ENCODE measurements at places on chromosomes 13 and 19.

DNA sequence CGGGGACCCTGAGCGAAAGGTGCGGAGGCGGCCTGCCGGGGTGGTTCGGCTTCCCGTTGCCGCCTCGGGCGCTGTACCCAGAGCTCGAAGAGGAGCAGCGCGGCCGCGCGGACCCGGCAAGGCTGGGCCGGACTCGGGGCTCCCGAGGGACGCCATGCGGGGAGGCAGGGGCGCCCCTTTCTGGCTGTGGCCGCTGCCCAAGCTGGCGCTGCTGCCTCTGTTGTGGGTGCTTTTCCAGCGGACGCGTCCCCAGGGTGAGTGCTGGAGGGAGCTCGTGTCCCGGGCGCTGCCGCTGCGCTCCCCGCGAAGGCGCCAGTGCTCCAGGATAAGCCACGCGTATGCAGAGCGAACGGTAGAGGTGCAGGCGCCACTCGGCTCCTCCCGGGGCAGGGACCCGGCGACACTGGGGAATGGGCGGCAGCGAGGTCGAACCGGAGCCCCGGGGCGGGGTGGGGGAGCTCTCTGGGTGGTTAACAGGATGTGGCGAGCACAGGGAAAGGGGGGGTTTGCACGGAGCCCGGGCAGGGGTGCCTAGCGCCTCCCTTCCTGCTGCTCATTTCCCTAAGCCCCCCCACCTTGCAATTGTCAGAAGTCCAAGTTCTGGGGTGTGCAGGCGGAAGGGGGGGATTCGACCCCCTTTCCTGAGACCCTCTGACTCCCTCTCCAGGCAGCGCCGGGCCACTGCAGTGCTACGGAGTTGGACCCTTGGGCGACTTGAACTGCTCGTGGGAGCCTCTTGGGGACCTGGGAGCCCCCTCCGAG, at the start of gene IL27RA:
TSS of gene IL27RA (plus strand) at position 44 of the 762 bp plus-strand sequence. CDS start at position 155, 111 bp downstream.
- DNase-seq, result peak; percentile 88

GRCh38 chr19:9727644-9728043, 40.9 kb downstream of the ZNF846 start:
- DNase-seq, result no peak

- no peak for DNase-seq
Observed at GRCh38 chr13:113359571-113359970, 4.4 kb downstream of the GRTP1 start.

GRCh38 chr13:59601993-59602392, 561.7 kb downstream of the DIAPH3 start:
- DNase-seq, result no peak

- peak; percentile 21 for DNase-seq
Observed at GRCh38 chr13:110218581-110219201, 88.3 kb downstream of the COL4A1 start.

- DNase-seq, result no peak
Observed at GRCh38 chr13:102012299-102013293, 389.3 kb downstream of the FGF14 start.

- no peak for DNase-seq
Observed at GRCh38 chr13:80462037-80462436, 121.1 kb upstream of the SPRY2 start.

DNA sequence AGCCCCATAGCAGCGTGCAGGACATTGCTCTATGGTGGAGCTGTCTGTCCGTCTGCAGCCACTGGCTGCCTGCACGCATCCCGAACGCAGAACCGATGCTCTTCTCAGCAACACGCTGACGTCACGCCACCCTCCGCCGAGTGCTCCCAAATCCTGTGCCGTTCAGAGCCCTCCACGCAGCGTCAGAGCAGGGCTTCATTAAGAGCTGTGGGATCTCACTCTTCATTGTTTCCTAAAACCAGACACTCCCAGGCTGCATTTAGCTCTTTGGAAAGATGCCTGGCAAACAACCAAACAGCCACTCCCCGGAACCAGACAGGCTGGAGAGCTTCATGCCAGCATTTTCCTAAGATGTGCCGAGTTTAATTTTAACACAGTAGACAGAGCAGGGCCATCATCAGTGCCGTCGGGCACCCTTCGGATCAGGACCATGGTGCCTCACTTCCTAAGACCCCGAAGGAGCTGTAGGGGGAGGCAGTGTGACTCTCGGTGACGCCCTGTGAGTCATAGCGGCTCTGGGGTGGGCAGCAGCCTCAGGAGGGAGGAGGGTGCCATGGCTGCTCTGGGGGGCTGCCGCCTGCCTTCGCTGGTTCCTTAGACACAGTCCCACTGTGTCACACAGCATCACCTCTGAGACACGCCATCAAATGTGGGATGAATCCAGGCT, 131.5 kb upstream of the MCF2L start:
- no peak for DNase-seq

- peak; percentile 48 for DNase-seq
Observed at GRCh38 chr13:77779552-77780272, 82.2 kb downstream of the SLAIN1 start.

DNA sequence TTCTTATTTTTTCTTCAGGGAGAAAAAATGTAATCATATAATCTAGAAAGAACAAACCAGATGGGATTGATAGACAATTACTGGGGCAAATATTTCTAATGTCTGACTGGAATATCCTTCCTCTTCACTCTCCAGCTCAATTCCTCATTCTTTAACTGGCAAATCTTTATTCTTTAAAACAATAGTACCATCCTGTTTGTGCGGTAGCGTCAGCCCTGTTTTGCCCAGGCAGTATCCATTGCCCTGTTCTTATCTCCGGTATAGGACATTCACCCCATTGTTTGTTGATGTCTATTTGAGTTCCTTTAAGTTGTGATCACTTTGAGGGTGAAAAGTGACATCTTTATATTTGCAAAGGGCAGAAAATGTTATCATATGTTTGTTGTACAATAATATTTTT, 185.4 kb downstream of the POSTN start:
- no peak for DNase-seq

- DNase-seq, result no peak
Observed at GRCh38 chr19:38862321-38863059, 12.7 kb upstream of the HNRNPL start.

Data from activated CD8-positive, alpha-beta memory T cell treated with anti-CD3 and anti-CD28 coated beads, Interleukin-2, amount 10 ng/mL, durations not matched to agents 7 days and 5 days (primary cell).